ENCODE measurements at places on chromosomes 5 and 9.

DNA sequence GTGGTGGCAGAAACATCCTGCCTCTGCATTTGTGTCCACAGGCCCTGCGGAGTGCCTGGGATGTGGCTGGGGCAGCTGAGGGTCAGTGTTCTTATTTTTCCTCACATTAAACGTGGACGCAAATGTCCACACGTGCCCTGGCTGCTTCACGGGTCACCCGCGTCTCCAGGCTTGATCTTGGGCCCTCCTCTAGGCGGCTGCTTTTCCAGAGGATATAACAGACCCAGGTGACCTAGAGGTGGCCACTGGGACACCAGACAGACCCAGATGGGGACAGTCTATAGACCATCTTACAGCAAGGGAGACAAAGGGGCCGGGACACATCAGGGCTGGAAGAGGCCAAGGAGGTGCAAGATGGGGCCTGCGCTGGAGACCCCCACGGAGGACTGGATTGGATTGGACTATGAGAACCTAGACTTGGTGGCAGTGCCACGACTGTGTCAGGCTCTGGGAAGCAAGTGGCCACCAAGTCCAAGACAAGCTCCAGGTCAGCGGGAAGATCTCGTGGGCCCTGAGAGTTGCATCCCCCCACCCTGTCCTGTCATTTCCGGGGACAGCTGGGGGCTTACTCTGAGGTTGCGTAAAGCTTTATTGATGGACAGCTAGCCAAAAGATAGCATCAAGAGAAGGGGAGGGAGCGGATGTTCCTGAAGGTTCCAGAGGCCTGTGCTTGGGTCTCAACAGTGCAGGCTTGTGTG is 6.9 kb downstream of the WNK2 start:
- no peak for DNase-seq

DNA sequence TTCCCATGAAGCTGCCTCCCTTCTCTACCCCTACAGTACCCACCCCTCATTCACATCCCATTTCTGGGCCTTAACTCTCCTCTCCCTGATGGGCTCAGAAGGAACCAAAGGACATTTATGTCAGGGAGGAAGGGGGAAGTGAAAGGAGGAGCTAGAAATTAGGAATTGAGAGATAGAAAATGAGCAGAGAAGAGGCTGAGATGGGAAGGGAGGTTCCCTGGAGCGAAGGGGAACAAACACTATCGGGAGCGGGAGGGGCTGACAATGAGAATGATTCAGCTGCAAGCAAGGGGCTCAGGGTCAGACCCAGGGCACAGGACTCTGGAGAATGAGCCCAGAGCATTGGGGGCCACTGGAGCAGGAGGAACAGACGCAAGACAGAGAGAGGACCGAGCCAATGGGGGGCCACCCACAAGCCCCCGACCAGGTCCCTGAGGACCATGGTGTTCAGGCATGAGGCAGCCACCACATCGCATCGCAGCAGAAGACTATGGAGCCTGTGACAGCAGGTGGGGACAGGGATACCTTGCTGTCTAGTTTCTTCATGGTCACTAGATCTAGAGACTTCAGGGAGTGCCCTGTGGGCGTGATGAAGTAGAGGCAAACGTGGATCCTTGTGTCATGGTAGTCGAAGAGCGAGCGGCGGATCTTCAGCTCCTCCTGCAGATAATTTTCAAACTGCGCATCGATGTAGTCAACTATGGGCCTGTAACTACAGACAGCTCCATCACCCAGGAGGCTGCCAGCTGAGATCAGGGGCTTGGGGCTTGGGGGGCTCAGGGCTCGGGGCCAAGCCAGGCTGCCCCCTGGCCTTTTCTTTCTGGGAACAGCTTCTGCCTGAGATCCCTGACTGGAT is 13.6 kb downstream of the SEPTIN8 start:
- DNase-seq, result no peak

DNA sequence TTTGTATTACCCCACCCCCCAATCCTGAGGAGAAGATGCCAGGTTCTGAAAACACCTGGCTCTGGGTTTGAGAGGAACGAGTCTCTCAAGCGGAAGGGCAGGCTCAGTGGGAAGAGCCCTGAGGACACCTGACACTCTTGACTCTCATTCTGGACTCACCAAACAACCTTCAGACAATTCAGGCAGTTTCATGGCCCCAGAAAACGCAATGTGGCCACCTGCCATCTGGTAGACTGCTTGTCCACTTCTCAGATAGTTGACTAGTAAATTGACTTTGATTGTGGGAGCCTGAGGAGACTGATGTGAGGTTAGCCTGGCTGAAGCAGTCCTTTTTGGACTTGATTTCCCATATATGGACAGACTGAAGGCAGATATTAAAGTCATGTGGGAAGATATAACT is 117.5 kb upstream of the FSTL4 start:
- no peak for DNase-seq

- no peak for DNase-seq
Measured at GRCh38 chr5:169748174-169748573, 111.1 kb downstream of the DOCK2 start.

DNA sequence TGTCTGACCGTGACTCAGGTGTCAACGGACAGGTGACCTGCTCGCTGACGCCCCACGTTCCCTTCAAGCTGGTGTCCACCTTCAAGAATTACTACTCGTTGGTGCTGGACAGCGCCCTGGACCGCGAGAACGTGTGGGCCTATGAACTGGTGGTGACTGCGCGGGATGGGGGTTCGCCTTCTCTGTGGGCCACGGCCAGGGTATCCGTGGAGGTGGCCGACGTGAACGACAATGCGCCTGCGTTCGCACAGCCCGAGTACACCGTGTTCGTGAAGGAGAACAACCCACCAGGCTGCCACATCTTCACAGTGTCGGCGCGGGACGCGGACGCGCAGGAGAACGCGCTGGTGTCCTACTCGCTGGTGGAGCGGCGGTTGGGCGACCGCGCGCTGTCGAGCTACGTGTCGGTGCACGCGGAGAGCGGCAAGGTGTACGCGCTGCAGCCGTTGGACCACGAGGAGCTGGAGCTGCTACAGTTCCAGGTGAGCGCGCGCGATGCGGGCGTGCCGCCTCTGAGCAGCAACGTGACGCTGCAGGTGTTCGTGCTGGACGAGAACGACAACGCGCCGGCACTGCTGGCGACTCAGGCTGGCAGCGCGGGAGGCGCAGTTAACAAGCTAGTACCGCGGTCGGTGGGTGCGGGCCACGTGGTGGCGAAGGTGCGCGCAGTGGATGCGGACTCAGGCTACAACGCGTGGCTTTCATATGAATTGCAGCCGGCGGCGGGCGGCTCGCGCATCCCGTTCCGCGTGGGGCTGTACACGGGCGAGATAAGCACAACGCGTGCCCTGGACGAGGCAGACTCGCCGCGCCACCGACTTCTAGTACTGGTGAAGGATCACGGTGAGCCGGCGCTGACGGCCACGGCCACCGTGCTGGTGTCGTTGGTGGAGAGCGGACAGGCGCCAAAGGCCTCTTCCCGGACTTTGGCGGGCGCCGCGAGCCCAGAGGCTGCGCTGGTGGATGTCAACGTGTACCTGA is 1.8 kb downstream of the PCDHA11 start:
- no peak for DNase-seq

DNA sequence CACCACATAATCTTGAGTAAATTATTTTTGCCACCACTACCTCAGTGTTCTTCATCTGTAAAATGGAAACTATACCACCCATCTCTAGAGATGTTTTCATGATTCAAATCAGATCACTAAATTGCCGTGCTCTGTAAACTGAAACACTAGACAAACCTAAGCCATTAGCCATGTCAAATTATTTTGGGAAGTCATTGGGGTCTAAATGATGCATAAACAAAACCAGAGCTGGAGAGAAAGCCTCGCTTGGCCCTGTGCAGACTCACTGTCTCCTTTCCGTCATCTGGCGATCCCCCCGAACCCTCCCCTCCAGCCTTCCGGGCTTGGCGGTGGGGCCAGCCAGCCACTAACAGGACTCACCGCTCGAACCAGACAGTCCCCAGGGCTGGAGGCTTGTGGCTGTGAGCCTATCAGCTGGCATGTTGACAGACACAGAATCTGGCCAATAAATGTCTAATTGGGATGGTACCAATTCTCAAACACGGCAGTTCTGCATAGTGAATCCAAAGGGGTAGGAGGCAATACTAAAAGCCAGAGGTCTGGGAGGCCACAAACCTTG is 256.5 kb downstream of the SEC61B start:
- DNase-seq, result no peak

DNA sequence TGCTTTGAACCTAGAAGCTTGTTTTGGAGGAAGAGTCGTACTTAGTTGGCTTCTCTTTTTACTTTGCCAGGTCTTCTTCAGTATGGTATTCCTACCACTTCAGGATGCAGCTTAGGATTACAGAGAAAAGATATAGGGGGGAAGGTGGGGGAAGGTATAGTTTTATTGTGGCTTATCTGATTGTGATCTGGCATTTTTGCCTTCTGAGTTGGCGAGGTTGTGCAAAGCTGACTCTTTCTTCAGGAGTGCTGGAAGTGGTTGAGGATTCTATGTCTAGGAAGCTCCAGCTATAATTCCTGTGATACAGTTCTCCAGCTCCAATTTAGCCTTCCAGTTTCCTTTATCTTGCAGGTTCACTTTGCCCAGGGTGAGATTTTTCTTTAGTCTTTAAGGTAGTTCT is 7.0 kb downstream of the CDC42SE2 start:
- DNase-seq, result no peak

- no peak for DNase-seq
Measured at GRCh38 chr9:131260751-131261452, 15.4 kb downstream of the FAM78A start.

- peak; percentile 63 for DNase-seq
Measured at GRCh38 chr9:79256691-79257213, 315.0 kb upstream of the TLE4 start.

DNA sequence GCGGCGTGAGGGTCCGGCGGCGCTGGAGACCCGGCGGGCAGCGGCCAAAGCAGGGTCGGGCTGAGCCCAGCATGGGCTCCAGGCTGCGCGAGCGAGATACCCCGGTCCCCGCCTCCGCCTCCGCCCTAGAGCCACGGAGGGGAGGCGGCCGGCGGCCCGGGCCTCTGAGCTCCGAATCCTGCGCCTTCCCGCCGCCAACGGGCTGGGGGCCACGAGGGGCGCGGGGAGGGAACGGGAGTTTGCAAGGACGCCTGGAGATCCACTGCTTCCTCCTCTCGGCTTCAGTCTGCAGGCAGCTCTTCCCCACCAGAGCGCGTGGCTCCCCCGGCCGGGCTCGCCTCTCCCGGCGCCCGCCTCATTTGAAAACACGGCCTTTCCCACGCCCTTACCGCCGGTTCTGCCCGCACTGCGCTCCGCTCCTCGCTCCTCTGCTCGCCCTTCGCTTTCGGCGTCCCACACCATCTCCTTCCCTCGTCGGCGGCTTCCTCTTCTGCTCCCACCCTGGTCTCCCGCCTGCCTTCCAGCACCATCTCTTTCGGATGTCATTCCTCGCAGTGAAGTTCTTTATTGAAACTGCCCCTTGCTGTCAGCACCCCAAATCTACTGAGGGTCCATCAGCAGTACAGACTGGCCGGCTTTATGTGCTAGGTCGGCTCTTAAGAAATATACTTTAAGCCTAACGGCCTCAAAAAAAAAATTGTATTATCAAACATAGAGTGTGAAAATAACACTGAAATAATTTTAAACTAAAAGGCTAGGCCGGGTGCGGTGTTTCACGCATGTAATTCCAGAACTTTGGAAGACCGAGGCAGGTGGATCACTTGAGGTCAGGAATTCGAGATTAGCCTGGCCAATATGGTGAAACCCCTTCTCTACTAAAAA is 105.0 kb upstream of the FAM120A start:
- no peak for DNase-seq

Measured in DMS 273 treated with DMSO at 0.1 percent for 48 hours (cell line).